ENCODE measurements at places on chromosomes 3 and 15.

DNA sequence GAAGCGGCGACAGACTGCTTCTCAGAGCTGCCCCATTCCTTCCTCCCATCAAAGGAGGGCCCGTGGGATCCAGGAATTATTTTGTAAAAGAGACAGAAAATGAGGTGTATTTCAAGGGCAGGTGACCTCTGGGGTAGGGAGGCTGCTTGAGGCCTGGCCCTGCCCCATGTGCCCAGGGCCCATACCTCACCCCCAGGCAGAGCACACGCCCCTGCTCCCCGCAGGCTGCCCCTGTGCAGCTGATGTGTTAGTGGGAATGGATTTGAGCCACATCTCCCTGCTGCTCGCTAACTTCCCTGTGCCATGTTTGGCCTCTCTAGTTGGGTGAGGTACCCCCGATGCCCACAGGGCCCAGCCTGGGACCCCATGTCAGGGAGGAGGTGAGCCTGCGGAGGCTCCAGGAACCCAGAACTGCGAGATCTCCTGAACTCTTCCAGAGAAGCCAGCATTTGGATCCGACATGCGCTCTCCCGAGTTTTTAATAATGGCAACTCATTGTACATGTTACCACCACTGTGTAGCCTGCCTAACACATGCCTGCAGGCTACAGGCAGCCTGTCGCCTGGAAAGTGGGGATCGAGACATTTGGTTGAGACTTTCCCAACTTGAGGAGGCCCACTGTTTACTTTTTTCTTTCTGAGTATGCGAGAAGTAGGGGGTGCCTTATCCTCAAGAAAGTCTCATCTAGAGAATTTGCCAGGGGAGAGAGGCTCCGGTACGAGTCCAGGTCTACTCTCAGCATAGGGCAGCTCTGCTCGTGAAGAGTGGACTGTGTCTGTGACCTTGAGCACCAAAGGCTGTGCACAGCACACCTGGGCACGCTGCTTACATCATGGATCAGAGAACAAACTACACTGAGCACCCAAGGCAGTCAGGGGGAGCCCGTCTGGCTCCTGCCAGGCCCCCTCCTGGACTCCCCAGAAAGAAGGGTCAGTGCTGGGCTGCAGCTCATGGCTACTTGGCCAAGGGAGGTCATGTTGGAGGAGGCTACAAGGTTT is 36.1 kb downstream of the PCSK6 start:
- DNase-seq = no peak

- DNase-seq = peak; percentile 90
Measured at GRCh38 chr15:31870328-31871165, 159.8 kb upstream of the CHRNA7 start.

DNA sequence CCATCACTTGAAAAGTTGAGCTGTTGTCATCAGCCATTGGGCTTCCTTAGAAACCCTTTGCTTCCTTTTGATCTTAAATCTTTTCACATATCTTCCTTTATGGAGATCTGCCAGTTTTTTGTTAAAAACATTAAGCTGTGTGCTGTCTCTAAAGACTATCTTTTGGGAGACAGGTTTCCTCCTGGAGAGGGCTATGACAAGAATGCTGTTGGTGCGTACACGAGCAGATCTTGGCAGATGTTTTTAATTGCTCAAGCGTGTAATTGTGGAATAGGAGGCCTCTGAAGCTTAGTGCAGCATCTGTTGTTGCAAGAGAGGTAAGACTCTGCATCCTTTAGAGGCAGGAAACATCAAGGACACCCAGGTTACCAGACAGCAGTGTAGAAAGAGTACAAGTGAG is 56.8 kb downstream of the PHLDB2 start:
- DNase-seq = no peak

DNA sequence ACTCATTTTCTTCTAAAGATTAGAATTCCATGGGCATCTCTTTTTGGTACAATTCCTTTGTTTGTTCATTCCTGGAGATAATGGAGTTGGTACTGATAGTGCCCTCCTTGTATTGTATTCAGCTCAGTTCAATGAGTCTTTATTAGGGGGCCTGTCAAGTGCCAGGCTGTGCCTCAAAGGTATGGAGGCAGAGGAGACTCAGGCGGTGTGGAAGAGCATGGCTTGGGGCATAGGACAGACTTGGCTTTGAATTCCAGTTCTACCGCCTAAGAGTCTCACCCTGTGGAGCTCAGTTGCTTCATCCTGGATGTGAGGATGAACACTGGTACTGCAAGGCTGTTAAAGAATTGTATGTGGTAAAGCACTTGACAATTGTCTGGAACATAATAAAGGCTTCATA is 196.6 kb upstream of the IL12A start:
- DNase-seq = no peak

DNA sequence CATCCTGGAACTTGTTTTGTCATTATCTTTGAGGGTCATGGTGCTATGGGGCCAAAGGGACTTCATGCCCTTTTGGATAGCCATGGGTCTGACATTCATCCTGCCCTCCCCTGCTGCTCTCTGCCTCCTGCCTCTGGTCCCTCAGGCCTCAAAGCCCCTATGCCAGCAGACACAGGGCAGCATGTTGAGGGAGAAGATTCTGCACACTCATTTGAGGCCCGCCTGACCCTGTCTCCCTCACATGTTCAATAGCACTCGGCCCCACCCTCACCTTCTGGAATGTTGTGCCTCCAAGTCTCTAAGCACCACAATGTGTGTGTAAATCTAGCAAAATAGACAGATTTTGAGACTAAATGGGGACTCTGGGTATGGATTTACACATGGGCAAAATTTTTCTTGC is 178.7 kb upstream of the ANKRD28 start:
- DNase-seq = no peak

GRCh38 chr15:60673166-60673565 is 194.2 kb upstream of the ICE2 start:
- DNase-seq = no peak
